GM12864 (cell line): ENCODE measurements at places on chromosomes 7 and 10.

- no peak for DNase-seq
Observed at GRCh38 chr7:106737202-106737562, 76.2 kb upstream of the CCDC71L start.

GRCh38 chr10:46033602-46034011, 3.2 kb upstream of the NCOA4 start:
- DNase-seq = no peak

GRCh38 chr10:2992401-2993198, 74.7 kb upstream of the PFKP start:
- DNase-seq = no peak

GRCh38 chr7:123876557-123877256, 31.7 kb downstream of the HYAL4 start:
- no peak for DNase-seq

GRCh38 chr7:47328392-47329319, 253.3 kb downstream of the TNS3 start:
- no peak for DNase-seq

GRCh38 chr10:123513870-123514269, 152.3 kb upstream of the GPR26 start:
- no peak for DNase-seq

- no peak for DNase-seq
Observed at GRCh38 chr7:146864644-146865043, 748.0 kb downstream of the CNTNAP2 start.

DNA sequence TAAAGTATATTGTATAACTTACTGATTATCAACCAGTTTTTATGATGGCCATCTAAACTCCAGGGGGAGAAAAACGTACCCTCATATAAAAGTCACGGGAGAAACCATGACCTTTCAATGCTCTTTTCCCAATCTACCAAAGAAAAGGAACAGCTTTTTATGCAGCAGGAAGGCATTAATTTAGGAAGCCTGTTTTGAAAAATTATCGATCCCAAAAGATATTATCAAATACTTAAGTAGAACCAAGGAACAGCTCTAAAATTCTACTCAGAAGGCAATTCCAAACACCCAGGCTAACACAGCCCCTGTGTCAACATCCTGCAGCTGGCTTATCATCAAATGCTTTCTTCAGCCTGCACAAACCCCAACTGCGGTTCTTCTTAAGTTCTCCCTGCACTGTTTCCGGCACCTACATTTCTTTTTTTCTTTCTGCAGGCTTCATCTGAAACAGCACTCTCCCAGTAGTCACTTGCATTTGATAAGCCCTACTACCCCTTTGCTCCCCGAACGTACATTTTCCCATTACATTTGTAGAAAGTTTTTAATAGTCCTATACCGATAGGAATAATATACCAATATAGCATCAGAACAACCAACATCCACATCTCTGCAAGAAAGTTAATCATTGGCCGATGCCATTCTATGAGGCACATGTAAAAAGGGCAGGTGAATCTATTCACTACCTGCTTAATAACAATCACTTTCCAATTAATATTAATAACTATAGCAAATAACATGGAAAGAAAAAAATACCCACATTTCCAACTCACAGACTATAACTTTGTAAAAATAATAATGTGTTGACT, 47.9 kb downstream of the PIP4K2A start:
- DNase-seq = peak; percentile 70

DNA sequence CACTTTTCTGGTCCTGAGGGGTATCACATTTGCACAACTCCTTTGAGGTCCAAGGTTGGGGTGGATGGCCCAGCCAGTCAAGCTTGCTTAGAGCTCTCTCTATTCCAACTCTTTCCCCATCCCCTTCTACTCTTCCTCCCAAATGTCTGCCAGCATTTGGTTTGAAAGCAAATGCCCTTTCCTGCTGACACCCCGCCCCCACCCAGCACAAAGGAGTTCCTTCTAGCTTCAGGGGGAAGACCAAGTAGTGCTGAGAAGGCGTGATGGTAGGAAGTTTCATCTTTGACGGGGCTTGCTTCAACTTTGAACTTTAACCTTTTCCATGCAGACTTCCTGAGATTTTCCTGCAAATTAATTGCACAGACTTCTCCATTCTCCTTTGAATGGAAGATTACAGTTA, 137.5 kb upstream of the TCF7L2 start:
- no peak for DNase-seq

GRCh38 chr7:66832531-66833351, 88.3 kb upstream of the TMEM248 start:
- DNase-seq = no peak

GRCh38 chr7:99325001-99325493, 651 bp upstream of the ARPC1A start:
- no peak for DNase-seq

DNA sequence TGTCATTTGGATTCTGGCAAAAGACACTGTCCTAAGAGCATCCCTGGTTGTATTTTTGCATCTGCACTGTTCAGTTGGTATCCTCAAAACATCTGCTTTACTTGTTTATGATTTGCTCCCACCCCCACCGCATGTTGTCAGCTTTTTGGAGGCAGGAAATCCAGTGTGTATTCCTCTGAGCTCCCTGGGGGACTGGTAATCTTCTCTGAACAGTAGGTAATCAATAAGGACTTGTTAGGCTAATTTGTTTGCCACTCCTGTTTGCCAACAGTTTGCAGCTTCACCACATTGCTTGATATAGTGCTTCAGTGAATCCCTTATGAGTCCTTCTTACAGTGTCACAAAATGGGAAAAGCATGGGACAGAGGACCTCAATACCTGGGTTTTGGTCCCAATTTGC, 49.1 kb downstream of the FEZF1 start:
- no peak for DNase-seq

DNA sequence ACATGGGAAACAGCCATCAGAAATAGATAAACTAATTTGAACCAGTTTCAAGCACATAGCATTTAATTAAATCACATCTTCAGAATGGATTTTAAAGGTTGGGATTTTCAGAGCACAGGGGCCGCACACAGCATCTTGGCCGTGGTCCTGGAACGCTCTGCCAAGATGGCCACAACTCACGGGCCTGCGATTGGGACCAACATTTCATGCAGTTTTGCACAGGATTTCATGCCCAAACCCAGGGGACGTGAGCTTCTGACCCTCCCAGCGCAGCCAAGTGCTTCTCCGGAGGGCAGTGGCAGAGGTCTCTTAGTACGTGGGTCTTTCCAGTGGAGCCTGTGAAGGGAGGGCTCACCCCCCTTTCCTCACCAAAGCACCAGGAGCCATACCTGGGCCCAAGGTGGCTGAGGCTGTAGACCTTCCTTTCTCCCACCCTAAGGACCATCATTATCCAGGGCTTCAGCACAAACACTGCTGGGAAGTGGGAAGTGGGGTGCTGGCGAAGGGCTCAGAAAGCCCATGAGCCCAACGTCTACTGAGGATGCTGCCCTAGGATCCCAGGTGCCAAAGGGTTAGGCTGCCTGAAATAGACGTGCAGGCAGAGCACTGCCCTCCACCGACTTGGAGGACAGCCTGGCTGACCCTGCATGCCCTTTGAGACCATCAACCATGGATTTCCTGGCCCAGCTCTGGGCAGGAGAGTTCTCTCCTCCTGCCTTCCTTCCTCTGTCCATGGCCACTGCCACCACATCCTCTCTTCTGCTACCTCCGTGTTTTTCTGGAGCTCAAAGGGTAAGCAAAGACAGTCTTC, 611.2 kb upstream of the MGMT start:
- DNase-seq = no peak

GRCh38 chr10:125659071-125659470, 23.9 kb downstream of the TEX36 start:
- DNase-seq = no peak

GRCh38 chr7:16616542-16616941, 29.0 kb downstream of the ANKMY2 start:
- DNase-seq = no peak

DNA sequence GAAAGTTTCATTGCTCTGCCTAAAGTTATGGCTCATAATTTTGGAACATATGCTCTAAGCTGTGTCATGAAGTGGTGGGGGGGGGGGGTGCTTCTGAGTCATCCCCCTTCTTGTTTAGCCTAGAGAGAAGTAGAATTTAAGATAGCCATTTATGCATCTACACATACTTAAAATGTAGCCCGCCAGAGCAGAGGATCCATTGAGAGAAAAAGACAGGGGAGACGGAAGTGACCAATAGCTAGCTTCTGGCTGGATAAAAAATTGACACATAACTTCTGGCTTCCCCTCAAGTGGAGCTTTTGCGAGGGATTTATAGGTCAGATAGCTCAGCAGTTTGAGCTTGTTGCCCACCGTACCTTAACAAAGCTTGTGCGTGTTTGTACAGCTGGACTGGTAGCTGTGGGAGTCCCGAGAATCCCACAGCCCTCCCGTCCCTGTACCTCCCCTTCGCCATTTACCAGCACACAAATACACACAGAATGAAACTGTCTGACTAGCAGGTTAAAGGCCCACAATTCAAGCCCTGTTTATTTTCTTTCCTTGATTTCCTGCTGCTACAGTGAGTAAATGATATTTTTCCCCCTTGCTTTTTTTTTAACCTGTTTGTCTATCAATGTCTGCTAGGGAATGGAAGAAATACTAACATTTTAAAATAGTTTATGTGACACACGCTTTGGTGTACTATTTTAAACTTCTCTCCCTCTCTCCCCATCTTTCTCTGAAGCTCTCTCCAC, 232.6 kb upstream of the FERD3L start:
- no peak for DNase-seq

GRCh38 chr7:79615466-79615865, 162.0 kb upstream of the MAGI2 start:
- DNase-seq = no peak

GRCh38 chr10:113103131-113103840, 153.2 kb downstream of the TCF7L2 start:
- DNase-seq = no peak

GRCh38 chr7:149355390-149356048, 93.5 kb downstream of the ZNF783 start:
- no peak for DNase-seq

DNA sequence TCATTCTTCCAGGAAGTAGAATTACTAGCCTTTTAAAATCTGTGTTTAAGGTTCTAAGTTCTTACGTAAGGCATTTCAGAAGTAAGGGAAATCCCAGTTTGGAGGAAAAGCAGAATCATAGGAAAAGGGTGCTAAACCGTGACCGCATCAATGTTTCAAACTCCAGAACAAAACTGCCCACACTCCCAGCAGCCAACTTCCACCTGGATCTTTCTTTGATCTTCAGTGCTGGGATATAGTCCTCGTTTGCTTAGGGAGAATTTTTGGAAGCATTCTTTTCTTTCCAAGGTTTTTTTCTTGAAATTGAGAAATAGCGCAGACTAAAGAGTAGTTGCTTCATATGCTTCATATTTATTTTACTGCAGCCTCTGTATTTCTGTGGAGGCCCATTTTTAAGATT, 8.9 kb downstream of the PROSER2 start:
- no peak for DNase-seq

DNA sequence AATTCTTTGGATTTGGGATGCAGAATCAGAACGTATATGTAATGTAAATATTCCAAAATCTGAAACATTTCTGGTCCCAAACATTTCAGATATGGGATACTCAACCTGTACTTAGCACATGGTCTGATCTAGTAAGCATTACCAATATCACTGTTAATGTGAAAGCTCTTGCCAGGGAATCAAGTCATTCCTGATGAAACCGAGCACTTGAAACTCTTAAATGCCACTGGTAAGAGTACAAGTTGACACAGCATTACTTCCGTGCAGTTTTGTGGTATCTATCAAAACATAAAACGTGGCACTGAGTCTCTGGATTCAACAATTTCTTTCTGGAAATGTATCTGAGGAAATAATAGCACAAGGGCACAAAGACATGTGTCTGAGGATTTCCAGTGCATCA, 155.7 kb downstream of the RTKN2 start:
- DNase-seq = no peak

DNA sequence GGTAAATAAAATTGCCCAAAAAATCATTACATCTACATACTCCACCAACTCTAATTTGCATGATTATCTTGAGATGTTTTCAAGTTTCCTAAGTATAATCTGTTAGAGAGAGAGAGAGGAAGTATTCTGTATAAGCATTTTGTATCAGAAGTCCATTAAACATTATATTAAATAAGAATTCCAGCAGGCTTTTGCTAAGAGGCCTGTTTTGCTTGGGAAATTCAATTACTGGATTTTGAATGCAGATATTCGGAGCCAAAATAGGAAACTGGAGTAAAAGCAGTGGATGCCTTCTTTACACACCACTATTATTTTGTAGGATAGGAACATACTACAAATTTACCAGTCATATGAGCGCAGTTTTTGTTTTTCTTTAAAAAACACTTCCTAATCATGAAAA, 727.8 kb downstream of the CNTNAP2 start:
- DNase-seq = no peak

DNA sequence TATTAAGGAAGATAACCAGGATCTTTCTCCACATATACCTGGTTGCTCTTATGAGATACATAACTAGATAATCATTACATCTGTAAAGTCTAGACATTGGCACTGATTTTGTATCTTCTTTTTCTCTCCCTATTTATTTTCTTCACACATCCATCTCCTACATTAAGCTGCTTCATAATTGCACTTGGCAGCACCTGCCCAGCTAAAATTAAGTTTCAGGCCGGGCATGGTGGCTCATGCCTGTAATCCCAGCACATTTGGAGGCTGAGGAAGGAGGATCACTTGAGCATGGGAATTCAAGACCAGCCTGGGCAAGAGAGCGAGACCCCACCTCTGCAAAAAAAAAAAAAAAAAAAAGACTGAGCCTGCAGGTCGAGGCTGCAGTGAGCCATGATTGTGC, 22.3 kb upstream of the AKR1B1 start:
- DNase-seq = no peak

DNA sequence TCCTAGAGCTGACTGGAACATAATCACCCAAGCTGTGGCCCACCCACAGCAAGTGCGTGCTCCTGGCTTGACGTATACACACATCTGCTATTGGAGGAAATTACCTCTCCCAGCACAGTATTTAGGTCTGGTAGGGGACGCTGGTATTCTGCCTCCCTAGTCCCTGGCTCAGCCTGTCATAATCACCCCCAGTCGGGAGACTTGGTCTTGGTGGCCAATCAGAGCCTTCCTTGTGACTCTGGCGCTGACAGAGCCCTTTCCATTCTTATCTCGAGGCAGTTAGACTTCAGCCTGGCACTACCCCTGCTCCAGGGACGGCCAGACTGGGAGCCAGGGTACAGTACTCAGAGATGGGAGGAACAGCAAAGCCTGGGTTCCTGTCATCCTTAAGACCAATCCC, 14.3 kb upstream of the PRKAG2 start:
- DNase-seq = no peak

GRCh38 chr10:127534074-127534473, 15.0 kb upstream of the NPS start:
- DNase-seq = no peak

DNA sequence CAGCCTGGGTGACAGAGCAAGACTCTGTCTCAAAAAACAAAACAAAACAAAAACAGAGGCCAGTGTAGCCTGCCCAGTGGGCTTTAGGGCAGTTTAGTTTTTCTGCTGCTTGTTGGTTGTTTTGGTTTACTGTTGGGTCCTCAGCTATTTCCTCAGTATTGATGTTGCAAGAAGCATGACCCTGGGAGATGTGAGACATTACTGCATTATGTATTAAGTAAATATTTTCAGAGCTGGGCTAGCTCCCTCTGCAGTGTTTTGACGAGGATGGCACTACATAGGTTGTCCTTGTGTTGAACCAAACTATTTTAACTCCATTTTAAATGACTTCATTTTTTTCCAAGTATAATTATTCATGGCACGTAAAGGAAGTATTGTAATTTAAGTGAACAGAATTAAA, 4.8 kb downstream of the AKAP9 start:
- DNase-seq = no peak

- no peak for DNase-seq
Observed at GRCh38 chr10:22690614-22691431, 23.6 kb downstream of the PIP4K2A start.
